ENCODE measurements at places on chromosomes 5 and 9.

DNA sequence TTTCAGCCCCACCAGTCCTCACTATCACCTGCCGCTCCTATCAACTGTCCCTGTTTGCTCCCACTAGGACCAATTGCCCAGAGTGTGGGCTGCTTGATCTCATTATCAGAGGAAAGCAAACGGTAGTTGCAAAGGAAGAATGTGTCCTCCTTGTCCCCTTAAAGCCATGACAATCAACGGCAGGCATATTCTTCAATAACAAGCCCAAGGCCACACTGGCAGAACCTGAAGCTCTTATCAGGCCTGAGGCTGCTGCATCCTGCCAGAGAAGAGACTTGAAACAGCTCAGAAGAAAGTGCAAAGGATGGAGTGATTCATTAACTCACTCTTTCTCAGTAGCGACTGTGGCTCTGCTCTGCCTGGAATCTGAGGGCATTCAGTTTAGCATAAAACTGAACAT is 39.2 kb upstream of the MAN2A1 start:
- DNase-seq = no peak

GRCh38 chr9:8267636-8268035 is 468.1 kb upstream of the DMAC1 start:
- no peak for DNase-seq

- no peak for DNase-seq
Measured at GRCh38 chr9:88990729-88991065, 571 bp upstream of the S1PR3 start.

DNA sequence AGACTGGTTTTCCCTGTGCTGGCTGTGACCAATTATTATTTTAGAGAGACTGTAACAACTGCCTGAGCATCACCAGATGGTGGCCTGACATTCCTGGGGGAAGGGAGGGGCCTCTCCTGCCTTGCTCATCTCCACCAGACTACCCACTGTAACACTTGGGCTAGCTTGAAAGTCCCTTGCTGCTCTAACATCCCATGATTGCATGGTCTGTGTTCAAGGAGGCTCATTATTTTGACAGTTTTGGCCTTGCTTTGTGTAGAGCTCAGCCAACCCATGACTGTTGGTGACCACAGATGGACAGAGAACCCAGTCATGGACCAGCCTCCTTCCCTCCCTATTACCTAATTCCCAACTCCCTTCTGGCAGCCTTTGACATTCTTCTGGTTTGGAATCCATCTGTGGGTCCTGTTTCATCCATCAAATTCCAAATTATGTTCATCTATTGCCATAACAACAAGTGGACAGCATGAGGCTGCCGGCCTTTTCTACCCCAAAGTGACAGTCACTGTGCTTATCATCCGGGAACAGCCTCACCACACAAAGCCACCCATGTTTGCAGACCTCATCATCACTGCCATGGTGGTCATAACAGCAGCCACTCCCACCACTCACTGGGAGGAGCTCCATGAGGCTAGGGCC is 49.0 kb upstream of the ICE1 start:
- no peak for DNase-seq

- no peak for DNase-seq
Measured at GRCh38 chr9:33932078-33932807, 115.3 kb downstream of the UBE2R2 start.

- no peak for DNase-seq
Measured at GRCh38 chr9:85740787-85741094, 1.0 kb downstream of the AGTPBP1 start.

- no peak for DNase-seq
Measured at GRCh38 chr5:84618262-84618661, 233.6 kb upstream of the EDIL3 start.

- no peak for DNase-seq
Measured at GRCh38 chr9:134748591-134748990, 107.0 kb downstream of the COL5A1 start.

- DNase-seq = no peak
Measured at GRCh38 chr9:104287253-104287878, 193.3 kb downstream of the SMC2 start.

DNA sequence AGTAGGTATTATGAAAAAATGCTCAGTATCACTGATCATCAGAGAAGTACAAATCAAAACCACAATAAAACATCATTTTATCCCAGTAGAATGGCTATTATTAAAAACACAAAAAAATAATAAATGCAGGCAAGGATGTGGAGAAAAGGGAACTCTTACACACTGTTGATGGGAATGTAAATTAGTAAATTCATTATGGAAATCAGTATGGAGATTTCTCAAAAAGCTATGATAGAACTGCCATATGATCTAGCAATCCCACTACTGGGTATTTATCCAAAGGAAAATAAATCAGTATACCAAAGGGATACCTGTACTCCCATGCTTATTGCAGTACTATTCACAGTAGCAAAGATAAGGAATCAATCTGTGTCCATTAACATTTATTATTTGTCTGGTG is 209.6 kb downstream of the FER start:
- no peak for DNase-seq

DNA sequence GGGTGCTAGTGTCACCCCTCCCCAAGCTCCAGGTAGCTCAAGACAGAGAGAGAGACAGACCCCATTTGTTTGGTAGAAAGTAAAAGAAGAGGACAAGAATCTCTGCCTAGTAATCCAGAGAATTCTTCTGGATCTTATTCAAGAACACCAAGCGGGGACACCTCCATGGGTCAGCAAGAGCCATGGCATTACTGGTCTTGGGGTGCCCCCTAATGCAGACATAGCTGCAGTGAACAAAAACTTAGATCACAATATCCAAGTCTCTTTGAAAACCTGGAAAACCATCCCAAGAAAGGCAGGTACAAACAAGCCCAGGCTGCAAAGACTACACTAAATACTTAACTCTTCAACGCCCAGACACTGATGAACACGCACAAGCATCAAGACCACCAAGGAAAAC is 29.9 kb upstream of the PDE4D start:
- DNase-seq = no peak

GRCh38 chr5:65808818-65809217 is 86.8 kb downstream of the NLN start:
- DNase-seq = no peak

- no peak for DNase-seq
Measured at GRCh38 chr5:123155446-123155960, 66.5 kb downstream of the PRDM6 start.

GRCh38 chr5:138961729-138962128 is 86.6 kb upstream of the LRRTM2 start:
- no peak for DNase-seq

DNA sequence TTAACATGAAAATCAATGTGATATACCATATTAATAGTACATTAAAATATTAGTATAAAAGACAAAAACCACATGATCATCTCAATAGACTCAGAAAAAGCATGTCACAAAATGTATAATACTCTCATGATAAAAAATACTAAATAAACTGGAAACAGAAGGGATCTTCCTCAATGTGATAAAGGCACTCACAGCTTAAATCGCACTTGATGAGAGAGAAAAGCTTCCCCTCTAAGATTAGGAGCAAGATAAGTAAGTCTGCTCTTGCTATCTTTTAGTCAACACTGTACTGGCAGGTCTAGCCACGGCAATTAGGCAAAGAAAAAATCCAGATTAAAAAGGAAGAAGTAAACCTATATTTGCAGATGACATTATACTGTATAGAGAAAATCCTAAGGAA is 21.8 kb upstream of the MSH3 start:
- no peak for DNase-seq

- DNase-seq = no peak
Measured at GRCh38 chr9:34262971-34263370, 66.1 kb downstream of the KIF24 start.

GRCh38 chr9:6428940-6429889 is 16.2 kb downstream of the UHRF2 start:
- no peak for DNase-seq

DNA sequence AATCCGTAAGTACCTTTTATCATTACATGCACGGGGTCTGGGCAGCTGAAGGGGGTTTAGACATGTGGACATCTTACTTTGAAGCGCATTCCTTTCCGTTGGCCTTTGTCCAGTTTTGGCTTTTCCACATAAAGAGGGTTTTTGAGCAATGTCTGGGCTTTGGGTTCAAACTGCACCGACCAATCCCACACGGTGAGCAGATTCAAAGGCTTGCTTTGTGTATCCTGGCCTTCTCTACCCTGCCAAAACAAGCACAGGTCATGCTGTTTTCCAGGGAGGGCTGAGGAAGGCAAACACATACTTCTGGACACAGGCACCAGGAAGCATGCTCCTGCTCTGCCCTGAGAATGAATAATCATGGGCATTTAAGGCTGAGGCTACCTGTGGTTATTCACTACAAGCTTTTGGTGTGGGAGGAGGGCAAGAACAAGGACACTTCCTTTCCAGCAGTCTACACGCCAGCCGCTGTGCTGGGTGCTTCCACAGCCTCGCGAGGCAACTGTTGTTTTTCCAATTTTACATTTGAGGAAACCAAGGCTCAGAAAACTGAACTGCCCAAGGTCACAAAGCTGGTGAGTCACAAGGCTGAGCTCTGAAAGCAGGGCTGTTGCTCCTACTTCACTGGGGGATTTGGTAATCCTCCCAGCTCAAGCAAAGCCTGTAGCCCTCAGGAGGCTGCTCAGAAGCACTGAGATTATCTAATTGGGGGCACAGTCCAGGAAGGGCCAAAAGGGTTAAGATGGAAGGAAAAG is 59.8 kb upstream of the GOLPH3 start:
- DNase-seq = no peak
